ENCODE measurements at places on chromosomes 12 and 14.

DNA sequence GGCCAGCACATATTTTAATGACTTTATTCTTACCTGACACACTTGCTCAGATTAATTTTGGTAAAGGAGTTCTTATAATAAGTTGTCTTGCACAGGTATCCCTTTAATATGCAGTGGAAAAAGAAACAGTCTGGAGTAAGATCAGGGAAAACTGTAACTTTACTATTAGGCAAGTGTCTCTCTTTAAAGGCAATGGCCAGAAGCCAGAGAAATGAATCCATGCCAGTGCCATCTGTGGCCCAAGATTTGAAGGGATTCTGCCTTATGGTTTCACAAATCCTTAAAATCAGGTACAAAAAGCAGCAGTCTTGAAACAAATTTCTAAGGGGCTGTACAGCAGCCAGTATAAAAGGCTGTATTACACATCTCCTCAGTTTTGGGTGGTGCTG, 22.4 kb downstream of the NFYB start:
- DNase-seq: no peak

- DNase-seq: no peak
These were observed 328.7 kb downstream of the RAD51B start for GRCh38 chr14:68148276-68148675.

GRCh38 chr12:115871714-115872113, 405.8 kb downstream of the MED13L start:
- peak; percentile 47 for DNase-seq

- DNase-seq: no peak
These were observed 3.4 kb upstream of the MYL2 start for GRCh38 chr12:110923692-110924334.

DNA sequence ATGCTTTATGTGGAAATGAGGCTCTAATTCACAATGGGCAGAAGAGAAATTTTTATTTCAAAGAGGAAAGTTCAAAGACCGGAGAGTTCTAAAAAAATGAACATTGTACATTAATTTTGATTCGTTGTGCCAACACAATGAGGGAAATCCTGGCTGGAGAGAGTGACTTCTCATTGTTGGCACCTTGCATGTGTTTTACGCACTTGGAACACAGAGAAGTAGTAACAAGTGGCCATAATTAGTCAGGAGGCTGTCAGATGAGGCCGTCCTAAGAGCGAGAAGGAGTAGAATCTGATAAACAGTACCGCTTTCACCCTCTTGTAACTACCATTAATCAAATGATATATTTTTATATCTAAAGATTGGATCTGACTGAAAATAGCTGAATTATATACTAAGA, 6.9 kb downstream of the LMO3 start:
- DNase-seq: peak; percentile 5

- DNase-seq: peak; percentile 100
These were observed 63.9 kb downstream of the IPO8 start for GRCh38 chr12:30631740-30632139.

GRCh38 chr14:20969336-20969735, 14.0 kb downstream of the RNASE2 start:
- peak; percentile 3 for DNase-seq

- DNase-seq: no peak
These were observed 176.0 kb downstream of the CHST11 start for GRCh38 chr12:104632724-104633201.

DNA sequence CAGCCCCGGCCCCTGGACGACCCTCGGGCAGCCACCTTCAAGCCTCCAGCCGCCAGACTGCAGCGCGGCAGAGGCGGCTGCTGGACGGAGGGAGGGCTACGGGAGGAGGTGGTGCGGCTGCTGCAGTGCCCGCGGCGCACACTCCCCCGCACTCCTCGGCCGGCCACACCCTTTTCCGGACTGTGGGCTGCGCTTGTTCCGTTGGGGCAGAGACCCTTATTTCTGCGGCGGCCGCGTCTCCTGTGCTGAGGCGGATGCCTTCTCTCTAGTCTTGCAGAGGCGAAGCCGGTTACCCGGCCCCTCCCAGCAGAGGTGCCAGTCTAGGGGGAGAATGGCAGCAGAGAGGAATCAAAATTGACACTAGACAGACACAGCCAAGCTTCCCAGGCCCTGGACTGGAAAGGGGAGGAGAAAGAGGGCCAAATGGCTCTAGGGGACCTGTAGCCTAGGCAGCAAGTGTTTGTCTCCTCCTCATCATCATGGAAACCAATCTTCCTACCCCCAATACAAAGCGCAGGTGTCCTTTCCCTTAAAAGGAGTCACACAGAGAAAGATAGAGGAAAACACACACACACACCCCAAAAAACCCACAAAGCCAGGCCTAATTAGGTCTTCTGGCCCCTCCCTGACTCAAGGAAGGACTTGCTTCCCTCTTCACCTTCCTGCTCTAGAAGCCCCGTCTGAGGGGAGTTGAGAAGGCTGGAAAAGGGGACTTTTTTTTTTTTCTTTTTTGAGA, 1.3 kb downstream of the ESYT1 start:
- peak; percentile 75 for DNase-seq

DNA sequence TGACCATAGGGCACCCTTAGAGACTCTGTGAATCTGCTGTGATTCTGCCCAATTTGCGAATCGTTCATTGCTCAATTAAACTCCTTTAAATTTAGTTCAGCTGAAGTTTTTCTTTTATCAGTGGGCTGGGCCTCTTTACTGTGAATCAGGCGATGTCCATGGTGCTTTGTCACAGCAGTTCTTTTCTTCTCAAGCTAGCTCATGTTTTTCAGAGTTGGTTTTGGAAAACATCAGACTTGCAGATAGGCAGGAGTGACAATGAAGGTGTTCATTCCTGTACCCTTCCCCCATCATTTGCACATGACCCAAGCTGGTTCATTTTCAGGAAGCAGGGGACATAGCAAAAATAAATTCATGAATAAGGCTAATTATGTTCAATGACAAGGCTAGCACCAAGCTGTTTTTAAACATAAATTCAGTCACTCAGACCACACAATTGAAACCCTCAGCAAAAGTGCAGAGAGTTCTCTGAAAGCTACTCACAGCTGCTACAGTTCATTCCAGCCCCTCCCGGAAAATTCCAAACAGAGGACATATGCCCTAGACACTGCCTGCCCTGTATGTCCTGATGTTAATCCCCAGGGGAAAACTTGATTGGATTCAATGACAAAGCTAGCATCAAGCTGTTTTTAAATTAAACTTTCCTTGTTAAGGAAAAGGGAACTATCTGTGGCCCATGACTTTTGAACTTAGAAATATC, 383.3 kb downstream of the C12orf75 start:
- DNase-seq: no peak

GRCh38 chr12:89351489-89352241, 636 bp downstream of the DUSP6 start:
- peak; percentile 84 for DNase-seq

GRCh38 chr12:32558903-32559302, 120.2 kb upstream of the DNM1L start:
- no peak for DNase-seq

DNA sequence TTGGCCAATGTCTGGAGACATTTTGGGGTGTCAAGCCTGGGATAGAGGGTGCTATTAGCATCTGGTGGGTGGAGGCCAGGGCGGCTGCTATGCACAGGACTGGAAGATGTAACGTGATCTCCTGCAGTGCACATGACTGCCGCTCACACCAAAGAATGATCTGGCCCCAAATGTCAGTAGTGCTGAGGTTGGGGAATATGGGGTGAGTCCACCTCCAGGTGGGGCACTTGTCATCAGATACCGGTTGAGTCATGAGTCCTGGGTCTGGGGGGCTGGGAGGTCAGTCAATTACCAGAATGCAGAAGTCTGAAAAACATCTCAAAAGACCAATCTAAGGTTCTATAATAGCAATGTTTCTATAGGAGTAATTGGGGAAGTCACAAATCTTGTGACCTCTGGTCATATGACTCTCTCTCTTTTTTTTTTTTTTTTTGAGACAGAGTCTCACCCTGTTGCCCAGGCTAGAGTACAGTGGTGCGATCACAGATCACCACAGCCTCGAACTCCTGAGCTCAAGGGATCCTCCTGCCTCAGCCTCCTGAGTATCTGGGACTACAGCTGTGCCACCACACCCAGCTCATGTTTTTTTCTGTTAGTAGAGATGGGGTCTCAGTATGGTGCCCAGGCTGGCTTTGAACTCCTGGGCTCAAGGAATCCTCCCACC, 6.0 kb upstream of the SDSL start:
- DNase-seq: peak; percentile 14

DNA sequence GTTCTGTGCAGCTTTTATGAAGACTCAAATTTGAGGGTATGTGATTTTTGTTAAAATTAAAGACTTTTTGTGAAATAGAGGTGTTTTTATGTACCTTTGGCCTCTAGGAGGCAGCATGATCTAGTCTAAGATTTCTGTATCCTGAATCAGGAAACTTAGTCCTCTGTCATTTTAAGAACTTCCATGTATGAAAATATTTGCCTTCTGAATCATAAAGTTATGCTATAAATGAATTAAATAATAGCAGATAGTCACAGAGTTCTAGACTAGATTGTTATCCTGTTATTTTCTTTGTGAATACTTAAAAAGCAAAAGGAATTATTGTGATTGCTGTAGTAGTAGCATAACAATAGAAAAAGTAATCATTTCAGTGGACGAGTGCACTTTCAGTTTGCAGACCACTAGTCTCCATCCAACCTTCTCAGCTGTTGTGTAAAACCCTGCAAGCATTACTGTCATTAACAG, 56.3 kb downstream of the FGD4 start:
- peak; percentile 97 for DNase-seq

DNA sequence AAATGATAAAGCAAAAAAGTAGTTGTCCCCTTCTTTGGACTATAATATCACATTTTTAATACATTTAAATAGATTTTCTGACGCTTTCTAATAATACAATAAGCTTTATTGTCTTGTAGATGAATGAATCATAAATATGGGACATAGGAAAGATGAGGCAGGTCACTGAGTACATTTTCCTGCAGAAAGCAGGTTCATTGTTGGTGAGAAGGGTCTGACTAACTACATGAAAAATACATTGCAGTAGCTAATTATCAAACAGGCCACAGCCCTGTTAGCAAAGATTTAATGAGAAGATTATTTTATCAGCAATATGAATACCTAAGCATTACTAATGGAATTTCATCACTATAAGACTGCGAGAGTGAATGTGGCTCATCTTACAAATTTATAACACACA, 45.6 kb downstream of the ABCD2 start:
- DNase-seq: no peak

- peak; percentile 53 for DNase-seq
These were observed 492.0 kb downstream of the NELL2 start for GRCh38 chr12:44384136-44384535.

- peak; percentile 27 for DNase-seq
These were observed 9.8 kb downstream of the GALNT6 start for GRCh38 chr12:51381226-51382079.

DNA sequence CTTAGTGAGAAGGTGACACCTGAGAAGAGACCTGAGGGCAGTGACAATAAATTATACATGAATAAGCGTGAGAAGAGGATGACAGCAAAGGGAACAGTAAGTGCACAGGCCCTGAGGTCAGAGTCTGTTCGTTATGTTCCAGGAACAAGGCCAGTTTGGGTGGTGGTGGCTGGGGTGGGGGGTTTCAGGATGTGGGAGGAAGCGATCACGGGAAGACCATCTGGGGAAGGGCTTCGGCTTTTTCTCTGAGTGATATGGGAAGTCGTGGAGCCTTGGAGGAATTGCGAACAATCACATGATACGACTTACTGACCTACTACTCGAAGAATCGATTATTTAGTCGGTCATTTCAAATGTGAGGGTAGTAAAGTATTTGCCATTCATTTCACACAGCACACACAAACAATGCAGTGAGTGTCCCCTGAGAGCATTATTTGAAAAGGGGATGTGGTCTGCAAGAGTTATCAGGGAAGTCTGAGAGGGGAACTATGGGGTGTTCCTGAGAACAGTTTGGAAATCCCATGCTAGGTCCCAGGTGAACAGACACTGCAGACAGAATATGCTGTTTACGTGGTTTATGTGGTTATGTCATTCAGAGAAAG, 94.7 kb downstream of the SLC38A1 start:
- no peak for DNase-seq

DNA sequence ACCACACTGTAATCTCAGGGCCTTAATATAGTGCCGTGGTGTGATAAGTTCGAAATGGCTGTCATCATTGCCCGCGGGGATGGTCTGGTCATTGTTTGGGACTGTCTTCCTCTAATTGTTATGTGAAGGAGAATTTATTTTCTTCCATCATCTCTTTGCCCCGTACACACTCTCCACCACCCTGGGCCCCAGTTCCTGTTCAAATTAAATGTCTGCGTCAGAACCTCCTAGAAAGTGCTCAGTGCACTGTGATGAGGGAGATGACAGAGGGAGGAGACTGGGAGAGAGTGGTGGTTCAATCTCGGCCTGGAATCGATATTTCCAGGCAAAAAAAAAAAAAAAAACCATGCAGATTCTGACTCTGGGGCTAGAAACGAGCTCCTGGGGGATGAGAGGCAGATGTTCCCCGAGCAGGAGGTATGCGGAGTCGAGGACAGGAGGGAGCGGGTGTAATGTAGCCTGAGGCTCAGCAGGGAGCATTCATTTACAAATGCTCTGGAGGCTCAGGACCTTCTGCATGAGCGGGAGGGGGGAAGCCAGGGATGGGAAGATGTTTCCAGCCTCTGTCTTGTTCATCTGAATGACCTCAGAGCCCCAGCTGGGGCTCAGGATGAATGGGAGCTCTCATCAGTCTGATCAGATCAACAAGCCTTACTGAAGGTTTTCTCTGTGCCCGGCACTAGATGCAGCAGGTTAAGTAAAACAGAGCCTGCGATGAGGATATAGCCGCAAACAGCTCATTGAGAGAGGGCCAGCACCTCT, 219.5 kb downstream of the TBX5 start:
- peak; percentile 19 for DNase-seq

DNA sequence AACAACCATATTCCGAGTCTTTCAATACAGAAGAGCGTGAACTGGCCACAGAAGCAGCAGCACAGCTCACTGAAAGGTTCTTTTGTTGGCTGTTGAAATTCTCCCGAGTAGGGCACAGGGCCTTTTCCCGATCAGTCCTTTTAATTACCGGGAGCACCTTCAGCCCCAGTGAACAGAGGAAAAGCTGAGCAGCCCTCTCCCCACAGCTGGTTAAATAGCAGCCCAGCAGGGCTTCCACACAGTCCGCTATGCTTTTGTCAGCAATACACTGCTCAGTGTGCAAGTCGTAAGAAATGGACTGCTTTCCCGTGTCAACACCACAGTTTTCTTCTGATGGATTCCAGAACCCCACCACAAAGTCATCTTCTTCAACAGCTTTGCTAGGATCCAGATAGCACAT, 61.3 kb downstream of the DICER1 start:
- DNase-seq: no peak

GRCh38 chr12:18721452-18721851, 16.4 kb downstream of the PLCZ1 start:
- no peak for DNase-seq
